ENCODE measurements at places on chromosomes 12 and 14.

GRCh38 chr12:32450768-32451167 lies 51.4 kb downstream of the FGD4 start:
- DNase-seq: no peak

- no peak for DNase-seq
Observed at GRCh38 chr14:51453869-51454268, 197.8 kb upstream of the FRMD6 start.

DNA sequence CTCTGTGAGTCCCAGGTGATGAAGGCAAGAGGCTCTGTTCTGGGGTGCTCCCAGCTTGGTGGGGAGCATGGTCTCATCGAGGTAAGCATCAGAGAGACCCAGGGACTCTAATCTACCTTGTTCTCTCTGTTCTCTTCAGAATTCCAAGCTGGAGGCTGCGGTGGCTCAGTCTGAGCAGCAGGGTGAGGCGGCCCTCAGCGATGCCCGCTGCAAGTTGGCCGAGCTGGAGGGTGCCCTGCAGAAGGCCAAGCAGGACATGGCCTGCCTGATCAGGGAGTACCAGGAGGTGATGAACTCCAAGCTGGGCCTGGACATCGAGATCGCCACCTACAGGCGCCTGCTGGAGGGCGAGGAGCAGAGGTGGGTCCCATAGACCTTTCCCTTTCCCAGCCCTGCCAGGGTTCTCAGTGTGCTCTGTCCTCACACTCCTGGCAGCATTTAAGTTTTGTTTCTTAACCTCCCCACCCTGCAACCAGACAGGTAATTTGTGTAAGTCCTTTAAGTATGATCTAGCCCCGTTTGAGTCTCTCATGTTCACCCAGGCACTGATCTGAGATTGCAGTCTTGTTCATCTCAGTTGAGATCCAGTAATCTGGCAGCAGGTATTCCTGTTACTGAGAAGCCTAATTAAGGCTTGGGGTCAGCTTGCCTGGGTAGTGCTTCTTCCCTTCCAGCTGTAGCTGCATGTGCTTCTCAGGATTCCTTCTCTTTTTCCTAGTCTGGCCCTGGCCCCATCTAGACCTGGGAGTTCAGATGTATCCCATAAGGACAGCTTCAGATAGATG lies 14.8 kb upstream of the KRT81 start:
- DNase-seq: no peak

- no peak for DNase-seq
Observed at GRCh38 chr12:132772606-132773005, 11.0 kb upstream of the ANKLE2 start.

DNA sequence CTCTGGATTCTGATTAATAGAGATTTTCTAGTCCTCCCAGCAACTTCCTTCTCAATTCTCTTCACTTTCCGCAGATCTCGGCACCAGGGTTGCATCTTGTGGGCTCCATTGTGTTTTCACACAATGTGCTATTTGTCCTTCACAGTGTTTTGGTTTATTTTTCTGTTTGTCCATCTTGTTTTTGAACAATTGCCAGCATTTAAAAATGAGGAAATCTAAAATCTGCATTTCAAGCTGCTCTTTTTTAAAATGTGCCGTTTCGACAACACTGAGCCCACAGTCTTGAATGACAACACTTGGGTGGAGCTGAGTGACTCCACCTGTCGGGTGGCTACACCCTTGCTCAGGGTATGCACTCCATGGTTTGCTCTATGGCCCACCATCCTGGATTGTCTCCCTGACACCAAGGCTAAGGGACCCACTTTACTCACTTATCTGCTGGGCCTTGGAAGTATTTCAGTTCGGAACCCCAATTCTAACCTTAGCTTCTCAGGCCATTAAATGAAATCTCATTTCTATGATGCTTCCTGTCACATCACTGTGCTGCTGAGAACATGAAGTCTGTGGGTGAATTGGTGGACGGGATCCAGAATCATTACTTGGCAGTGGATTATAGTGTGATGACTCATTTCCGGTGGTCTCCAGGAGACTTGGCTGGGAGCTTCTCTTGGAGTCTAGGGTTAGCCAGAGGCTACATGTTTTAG lies 3.4 kb upstream of the MYRFL start:
- no peak for DNase-seq

DNA sequence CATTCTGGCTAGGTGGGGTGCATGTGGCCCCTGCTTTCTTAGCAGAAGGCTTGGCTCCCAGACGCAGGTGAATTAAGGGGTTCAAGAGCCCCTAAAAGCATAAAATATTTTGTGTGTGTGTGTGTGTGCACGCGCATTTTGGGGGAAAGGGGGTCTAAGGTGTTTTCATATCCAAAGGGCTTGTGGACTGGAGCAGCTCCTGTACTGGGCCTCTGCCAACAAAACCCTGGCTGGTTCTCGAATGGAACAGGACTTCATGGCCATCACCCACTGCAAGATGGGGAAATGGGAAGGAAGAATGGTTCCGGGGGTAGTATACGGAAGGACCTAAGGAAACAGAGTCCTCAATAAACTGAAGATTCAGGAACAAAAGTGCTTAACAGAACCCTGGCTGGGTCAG lies 3.9 kb upstream of the ATN1 start:
- DNase-seq: no peak

DNA sequence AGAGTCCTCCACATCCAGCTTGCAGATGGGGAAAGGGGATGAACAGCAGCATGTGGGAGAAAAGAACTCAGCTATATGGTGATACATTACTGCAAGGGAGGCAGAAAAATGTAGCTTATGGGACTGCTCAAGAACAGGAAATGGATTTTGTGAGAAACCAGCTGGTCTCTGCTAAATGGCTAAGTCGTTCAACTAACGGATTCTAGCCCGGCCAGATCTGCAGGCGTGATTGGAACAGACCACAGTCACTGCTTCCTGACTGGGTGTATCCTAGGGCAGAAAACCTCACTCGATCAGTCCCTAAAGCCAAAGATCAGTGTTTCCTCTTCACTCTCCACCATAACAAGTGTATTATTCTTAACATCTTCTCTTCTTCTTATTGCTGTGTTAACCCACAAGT lies 8.1 kb upstream of the PTGDR start:
- no peak for DNase-seq

DNA sequence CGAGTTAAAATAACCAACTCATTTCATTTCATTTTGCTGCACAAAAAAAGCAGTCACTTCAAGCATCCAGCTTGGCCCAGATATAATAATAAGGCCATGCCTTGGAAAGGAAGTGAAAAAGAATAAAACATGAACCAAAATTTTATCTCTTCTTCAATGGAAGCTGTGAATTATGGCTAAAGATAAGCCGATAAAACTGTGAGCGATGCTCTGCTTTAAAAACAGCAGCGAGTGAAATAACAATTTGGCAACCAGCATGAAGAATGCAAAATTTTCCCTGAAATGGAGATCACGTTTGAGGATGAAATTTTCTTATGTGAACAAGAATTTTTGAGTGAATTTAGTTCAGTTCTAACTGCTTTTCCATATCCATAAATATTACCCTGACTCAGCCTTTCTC lies 70.4 kb downstream of the KCNC2 start:
- no peak for DNase-seq

DNA sequence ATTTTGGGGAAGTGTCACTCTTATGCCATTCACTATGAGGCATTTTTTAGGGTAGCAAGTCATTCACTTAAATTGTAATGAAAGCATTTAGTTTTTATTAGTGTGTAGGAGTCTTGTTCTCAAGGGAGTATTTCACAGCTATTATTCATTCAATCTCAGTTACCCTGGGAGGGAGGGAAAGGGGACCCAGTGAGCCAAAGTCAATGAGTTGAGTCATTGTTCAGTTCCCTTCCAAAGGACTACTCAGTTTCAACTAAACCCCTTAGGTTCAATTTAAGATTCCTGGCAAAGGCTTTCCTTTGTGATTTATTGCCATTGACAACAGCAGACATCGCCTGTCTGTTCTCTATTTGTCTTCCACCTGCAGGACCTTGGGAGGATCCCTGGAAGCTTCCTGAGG lies 29.3 kb upstream of the RASSF8 start:
- no peak for DNase-seq

GRCh38 chr12:56661560-56661959 lies 15.8 kb upstream of the ATP5F1B start:
- no peak for DNase-seq

DNA sequence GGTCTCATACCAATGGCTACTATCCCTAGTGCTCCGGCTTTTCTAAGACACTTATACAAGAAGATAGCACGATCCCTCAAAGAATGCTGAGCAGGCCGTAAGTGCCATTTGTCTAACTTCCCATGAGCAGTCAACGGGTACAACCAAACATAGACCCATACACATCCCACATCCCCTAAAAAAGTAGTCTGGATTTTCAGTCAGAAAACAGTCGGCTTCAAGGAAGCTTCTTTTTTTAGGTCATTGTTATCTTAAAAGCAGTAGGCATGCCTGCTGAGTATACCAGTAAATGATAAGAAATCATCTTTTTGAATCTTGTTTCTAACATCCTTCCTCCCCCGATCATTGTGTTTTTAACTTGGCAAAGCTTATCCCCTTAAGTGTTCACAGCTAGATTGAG lies 19.8 kb downstream of the OSBPL8 start:
- no peak for DNase-seq

GRCh38 chr12:75437564-75437963 lies 43.0 kb upstream of the GLIPR1 start:
- DNase-seq: no peak

Measured in stimulated activated CD8-positive, alpha-beta memory T cell treated with anti-CD3 and anti-CD28 coated beads, Interleukin-7, amount 100 ng/mL, for 1 hour (primary cell).